BE2C (cell line): ENCODE measurements at places on chromosomes 16 and 17.
A peak's percentile ranks its signal among the peaks of the same experiment; 100 is the strongest.

DNA sequence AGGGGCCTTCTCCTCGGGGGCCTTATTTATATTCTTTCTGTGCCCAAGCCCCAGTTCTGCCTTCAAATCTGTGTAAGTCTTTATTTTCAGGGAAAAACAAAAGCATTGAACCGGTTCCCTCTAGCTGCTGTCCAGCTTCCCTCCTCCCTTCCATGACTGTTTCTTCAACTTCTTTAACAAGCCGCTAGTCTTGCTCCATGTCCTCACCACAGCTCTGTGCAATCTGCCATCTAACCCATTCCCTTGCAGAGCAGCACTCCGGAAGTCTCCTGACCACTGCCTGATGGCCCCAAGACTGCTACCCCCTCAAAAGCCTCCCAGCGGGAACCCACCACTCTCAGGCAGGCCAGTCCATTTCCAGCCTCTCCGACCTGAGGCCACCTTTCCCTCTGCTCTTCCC is 16.9 kb downstream of the EMC8 start:
- no peak for DNase-seq

- no peak for DNase-seq
Observed at GRCh38 chr17:37494401-37494831, 4.7 kb downstream of the DUSP14 start.

GRCh38 chr17:549177-550040 is 165.2 kb downstream of the VPS53 start:
- no peak for DNase-seq

- DNase-seq: peak; percentile 72
Observed at GRCh38 chr16:23025692-23026307, 123.5 kb downstream of the USP31 start.

GRCh38 chr17:77085926-77086432 is 54.8 kb upstream of the SEC14L1 start:
- peak; percentile 75 for DNase-seq

GRCh38 chr16:31386157-31386984 is 6.8 kb upstream of the ITGAD start:
- DNase-seq: no peak

DNA sequence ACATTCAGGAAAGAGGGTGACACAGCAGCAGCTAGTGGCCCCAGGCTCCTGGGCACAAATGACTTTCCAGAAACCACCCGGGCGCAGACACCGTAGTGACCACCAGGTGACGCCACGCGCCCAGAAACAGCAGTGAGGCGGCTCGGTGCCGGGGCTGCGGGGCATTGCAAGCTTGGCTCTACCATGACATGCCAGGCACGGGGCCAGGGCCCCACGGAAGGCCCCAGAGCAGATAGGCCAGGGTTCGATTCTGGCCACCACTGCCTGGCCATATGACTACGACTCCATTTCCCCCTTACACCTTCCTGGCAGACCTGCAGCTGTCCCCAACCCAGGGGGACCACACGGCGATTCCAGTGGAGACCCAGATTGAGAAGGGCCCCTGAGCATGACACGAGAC is 6.7 kb downstream of the RHBDF1 start:
- peak; percentile 92 for DNase-seq

GRCh38 chr17:70181376-70181775 is 12.0 kb downstream of the KCNJ2 start:
- no peak for DNase-seq

DNA sequence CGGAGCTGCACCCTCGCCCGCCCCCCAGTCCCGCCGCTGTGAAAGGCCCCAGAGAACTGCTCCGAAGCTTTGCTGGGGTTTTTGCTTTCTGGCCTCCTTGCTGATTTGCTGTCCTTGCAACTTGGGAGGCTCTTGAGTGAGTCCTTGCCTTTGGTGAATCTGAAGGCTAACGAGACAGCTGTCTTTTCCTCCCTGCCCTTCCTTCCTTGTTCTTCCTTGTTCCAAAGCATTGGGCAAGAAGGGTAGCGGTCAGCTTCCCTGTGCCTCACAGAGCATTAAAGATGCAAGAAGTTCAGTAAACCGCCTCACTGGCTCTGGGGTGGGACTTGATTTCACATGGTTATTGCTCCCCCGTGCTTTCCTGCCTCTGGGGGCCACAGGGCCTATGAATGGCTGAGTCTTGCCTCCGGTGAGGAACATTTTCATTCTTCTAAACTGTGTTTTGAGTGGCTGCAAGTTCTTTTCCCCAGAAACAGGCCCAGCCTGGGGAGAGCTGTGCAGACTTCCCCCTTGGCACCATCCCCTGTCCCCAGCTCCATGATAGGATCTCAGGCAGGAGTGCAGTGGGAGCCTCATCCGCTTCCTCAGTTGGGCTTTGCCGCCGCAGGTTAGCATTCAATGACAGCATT is 1.4 kb downstream of the YPEL2 start:
- peak; percentile 28 for DNase-seq

DNA sequence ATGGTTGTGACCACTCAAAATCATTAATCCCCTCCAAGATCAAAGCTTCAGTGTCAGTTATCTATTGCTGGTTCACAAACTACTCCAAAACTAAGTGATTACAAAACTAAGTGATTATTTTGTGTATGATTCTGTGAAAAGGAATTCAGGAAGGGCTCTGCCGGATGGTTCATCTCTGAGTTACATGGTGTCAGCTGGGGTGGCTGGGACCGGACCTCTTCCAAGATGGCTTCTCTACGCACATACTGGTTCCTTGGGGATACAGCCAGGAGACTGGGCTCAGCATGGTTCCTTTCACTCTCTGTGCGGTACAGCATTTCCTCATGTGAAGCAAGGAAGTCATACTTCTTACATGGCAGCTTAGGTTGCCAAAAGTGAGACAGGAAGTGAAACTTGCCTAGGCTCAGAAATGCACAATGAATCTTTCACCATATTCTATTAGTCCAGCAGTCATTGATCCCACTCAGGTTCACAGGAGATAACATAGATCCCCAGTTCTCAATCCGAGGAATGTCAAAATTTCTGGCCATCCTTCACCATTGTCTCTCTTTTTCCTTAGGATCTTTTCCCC is 97.9 kb upstream of the IRX6 start:
- no peak for DNase-seq

DNA sequence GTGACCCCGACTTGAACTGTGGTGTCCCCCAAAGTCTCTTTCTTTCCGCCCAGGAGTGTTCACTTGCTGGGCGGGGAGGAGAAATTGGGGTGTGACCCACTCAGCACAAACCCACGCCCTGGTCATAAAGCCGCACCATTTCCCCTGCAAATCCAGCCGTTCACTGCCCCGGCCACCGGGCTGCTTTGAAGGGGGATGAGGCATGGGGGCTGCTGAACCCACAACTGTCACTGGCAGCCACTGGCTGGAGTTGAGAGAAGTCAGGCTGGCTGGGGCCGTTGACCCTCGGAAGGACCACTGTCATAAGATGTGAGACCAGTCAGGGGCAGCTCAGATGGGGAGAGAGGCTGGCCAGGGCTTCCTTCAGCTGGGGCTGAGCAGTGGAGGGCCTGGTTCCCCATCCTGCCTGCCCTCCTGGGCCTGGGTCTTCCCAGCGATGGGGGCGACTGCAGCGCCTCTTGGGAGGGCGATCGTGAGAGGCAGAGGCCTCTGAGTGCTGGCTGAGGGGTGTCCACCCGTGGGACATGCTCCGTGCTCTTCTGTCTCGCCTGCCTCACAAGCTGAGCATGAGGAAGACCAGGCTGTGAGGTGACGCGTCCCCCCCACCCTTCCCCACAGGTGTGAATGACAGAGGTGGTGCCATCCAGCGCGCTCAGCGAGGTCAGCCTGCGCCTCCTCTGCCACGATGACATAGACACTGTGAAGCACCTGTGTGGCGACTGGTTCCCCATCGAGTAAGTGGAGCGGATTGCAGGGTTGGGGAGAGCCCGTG is 19.5 kb downstream of the C16orf90 start:
- no peak for DNase-seq

- no peak for DNase-seq
Observed at GRCh38 chr17:55068862-55069811, 100.6 kb downstream of the STXBP4 start.

DNA sequence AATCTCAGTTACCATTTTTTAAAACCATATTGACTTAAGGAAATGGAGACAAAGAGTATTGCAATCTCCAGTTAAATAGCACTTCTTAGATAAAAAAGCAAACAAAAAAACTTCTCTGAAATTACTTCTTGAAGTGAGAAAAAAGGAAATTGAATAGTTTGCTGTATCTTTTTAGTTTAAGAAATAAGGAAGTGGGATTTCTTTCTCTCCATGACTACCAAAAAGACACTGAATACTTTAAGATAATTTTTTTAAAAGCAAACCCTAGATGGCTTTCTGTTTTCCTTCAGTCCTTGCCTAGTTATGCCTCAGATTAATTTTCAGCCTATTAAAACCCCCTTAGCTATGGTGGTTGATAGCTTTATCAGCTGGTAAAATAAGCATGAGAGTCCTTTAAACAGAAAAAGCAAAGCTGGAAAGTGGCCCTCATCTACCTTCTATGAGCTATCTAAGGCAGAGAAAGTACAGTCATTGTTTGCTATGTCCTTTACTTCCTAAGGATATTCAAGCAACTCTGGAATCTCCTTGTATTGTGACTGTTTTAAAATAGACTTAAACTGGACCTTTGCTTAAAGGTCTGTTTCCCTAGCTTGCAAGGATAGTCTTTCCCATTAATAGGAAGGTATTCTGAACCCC is 28.6 kb downstream of the TPPP3 start:
- DNase-seq: no peak

DNA sequence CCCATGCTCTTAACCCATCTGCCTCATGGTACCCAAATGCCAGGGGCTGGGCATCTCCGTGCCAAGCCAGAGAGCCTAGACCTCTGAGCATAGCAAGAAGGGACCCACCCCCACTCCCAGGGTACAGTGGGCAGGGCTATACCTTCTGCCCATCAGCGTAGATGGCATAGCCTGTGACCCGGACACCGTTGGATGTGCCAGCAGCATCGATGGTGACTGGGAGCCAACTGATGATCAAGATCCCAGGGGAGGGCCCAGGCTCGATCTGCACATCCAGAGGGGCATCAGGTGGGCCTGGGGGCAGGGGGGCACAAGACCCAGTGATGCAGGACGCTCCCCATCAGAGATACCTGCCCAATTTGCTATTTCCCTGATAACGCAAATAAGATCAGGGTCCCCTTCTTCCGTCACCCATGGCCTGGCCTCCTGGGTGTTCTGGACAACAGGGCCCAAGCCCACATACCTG is 17.1 kb downstream of the TSPOAP1 start:
- DNase-seq: no peak

GRCh38 chr16:27973678-27974077 is 89.8 kb downstream of the GSG1L start:
- DNase-seq: peak; percentile 15

- no peak for DNase-seq
Observed at GRCh38 chr16:51429041-51429440, 278.0 kb upstream of the SALL1 start.

GRCh38 chr16:9392956-9393355 is 301.5 kb downstream of the HAPSTR1 start:
- no peak for DNase-seq

- DNase-seq: peak; percentile 68
Observed at GRCh38 chr17:62627219-62627903, at the start of gene MRC2. Gene MRC2, plus strand, starts transcription at chr17:62627670. Its CDS starts 133 bp downstream, at chr17:62627803.

- DNase-seq: no peak
Observed at GRCh38 chr16:54934481-54935265, 4.0 kb downstream of the IRX5 start.

DNA sequence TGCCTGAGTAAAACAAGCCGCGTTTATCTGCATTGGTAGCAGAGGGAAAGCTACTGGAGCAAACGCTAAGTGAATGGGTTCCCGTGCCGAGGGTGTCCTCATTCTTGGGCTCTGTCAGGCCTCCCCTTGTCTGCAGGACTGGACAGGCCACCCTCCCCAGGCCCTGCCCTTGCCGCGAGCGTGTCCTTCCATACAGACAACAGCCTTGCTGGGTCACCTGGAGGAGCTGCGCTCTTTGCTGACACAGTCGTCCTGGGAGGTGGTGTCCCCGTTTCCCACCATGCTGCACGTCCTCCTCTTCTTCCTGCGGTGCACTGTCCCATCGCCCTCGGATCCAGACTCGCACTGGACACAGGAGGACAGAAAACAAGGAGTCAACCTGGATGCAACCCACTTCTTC is 7.8 kb upstream of the MXRA7 start:
- DNase-seq: no peak

GRCh38 chr17:56577190-56577842 is 16.2 kb upstream of the NOG start:
- DNase-seq: no peak

- peak; percentile 79 for DNase-seq
Observed at GRCh38 chr17:39573447-39574298, 34.0 kb downstream of the NEUROD2 start.

- DNase-seq: no peak
Observed at GRCh38 chr17:70073310-70073709, 1.7 kb upstream of the KCNJ16 start.

DNA sequence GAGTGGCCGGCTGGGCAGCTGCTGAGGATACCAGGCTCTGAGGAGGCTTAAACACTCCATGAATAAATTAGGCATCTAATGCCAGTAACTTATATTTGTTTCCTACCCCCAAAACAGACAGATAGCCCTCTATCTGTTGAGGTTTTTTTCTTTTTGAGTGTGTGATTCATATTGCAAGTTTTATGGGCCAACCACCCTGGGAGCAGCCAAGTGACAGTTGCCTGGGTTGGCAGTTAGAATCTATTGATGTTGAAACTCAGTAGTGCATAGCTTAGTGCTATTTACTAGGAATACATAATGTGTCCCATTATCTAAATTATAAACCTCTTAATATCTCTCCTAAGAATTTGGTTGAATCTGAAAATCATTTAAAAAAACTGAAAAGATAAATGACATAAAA is 397.4 kb downstream of the CA10 start:
- DNase-seq: no peak

DNA sequence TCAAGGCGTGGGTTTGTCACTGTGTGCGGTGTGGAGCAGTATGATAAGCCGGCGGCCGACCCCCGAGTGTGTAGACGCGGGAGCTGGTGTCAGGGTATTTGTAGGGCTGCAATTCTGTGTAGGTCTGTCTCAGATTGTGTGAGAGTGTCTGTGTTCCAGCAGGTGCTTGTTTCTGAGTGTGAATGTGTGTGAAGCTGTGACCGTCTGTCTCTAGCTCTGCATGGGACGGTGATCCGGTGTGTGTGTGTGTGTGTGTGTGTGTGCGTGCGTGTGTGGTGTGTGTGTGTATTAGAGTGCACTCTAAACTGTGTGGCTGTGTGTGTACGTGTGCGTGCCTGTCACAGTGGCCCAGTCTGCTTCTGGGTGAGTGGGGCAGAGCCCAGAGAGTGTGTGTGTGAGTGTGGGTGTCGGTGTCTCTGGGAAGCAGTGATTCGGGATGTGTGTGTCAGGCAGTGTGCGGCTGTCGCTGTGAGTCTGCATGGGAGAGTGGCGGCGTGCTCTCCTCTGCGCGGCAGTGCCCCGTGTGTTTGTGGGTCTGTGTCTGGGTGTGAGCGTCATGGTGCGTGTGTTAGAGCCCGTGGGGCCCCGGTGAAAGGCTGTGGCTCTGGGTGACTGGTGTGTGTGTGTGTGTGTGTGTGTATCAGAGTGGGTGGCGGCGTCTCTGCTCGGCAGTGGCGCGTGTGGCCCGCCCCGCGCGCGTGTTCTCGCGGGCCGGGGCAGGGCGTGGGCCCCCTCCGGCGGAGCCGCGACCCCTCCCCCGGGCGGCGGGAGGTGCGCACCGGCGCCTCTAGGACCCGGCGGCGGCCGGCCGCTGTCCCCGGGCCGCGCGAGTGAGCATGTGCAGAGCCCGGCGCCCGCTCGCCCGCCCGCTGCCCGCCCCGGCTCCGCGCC is at the start of gene WSCD1:
Gene WSCD1, plus strand, starts transcription at position 841 of the 891 bp plus-strand sequence. CDS start 10,280 bp downstream, outside the sequence.
- DNase-seq: no peak
